ENCODE measurements at places on chromosomes 11 and 22. TPM values are rescaled to one million over a fixed set of nuclear protein-coding genes. Genes with fewer than 3 reads are reported as not detected.

- no peak for DNase-seq
Observed at GRCh38 chr11:132779497-132779896, 752.8 kb downstream of the OPCML start.

The SIPA1 gene
- total RNA-seq = 34.1 TPM

DNA sequence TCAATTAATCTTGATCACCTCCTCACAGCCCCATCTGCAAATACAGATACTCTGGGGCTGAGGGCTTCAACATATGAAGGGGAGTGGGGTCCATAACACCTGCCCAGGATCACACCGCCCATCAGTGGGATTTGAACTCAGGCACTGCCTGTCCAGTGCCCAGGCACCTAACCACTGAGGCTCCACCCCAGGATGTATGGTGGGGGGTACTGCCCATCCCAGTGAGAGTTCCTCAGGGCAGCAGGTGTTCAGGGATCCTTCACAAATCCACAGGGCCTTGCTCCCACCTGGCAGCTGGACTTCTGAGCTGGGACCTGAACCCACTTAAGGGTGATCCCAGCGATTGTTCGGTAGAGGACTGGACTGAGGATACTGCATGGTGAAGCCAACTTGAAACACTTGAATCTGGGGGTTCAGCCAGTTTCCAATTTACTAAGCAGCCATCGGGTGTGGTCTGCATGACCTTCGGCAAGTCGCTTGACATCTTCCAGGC is 33.3 kb downstream of the PRDM11 start:
- no peak for DNase-seq

- DNase-seq = no peak
Observed at GRCh38 chr11:80155412-80156017, 714.7 kb upstream of the TENM4 start.

The OR52D1 gene
- not detected for total RNA-seq

- DNase-seq = no peak
Observed at GRCh38 chr11:1310772-1311468, 1.5 kb upstream of the TOLLIP start.

GRCh38 chr11:68643585-68643984 is 40.8 kb upstream of the GAL start:
- DNase-seq = no peak

GRCh38 chr11:74347381-74347780 is 35.9 kb upstream of the P4HA3 start:
- DNase-seq = no peak

- DNase-seq = no peak
Observed at GRCh38 chr11:114270531-114271270, 25.5 kb upstream of the NNMT start.

GRCh38 chr11:68146704-68147474 is 25.7 kb upstream of the CHKA start:
- peak; percentile 91 for DNase-seq

DNA sequence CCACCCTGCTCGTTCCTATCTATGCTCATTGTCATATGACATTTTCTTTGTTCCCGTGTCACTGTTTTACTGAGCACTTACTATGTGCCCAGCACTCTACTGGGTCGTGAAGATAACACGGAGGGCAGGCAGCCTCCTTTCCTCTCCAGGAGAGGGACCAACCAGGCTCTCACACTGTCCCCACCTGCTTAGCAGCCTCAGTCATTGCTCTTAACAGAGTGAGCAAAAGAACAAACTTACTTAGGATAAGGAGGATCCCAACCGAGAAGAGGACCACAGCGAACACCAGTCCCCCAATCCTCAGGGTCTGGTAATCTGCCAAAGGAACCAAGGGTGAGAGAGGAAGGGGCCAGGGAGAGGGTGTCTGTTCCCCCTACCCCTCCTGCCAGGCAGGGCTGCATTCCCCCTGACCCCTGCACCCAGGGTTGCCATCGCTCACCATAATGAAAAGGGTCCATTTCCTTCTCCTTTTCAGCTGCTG is 17.0 kb upstream of the FXYD2 start:
- peak; percentile 28 for DNase-seq

DNA sequence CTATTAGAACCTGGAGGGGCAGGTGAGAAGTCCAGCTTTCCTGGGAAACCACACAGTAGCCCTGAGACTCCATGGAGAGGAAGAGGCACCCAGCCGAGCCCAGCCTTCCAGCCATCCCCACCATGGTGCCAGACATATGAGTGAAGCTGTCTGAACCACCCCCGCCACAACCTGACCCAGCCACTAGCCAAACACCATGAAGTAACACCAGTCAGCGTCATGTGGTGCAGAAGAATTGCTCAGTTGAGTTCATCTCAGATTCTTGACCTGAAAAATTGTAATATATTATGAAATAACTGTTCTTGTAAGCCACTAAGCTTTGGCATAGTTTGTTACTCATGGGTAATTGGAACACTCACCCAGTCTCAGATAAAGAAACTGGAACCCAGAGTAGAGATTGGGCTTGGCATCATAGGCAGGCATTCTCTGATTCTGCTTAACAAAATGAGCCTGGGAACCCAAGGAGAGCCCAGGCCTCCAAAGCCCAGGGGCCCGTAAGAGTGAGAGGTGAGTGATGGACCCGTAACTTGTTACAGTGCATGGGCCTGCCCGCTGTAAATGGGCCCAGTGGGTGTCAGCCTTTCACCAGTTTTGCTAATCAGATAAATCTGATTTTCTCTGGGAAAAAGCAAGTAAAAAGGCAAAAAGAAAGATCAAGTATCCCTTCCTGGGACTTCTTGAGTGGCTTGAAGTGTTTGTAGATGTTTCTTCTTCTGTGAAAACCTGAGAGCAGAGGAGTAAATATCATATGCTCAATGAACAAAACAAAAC is 305.5 kb downstream of the DDX10 start:
- DNase-seq = no peak

The PITPNM1 gene
- 15.6 TPM for total RNA-seq

GRCh38 chr11:69700278-69701140 is 3.3 kb downstream of the FGF19 start:
- DNase-seq = peak; percentile 85

DNA sequence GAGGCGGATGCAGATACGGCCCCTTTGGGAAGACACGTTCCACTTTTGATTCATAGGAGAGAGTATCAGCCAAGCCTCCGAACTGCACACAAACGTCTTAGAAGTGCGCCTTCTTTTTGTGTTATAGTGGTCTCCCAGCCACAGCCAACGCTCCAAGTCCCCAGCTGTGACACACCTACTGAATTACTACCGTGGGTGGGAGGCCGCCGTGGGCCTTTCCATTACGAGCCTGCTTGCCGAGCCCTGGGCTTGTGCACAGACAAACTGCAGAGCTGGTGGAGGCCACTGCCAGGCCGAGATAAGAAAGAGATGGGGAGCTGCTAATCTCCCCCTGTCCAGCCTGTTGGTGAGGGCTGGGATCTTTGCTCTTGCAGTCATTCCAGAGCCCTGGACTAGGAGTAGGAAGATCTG is 761 bp downstream of the HMBS start:
- no peak for DNase-seq

DNA sequence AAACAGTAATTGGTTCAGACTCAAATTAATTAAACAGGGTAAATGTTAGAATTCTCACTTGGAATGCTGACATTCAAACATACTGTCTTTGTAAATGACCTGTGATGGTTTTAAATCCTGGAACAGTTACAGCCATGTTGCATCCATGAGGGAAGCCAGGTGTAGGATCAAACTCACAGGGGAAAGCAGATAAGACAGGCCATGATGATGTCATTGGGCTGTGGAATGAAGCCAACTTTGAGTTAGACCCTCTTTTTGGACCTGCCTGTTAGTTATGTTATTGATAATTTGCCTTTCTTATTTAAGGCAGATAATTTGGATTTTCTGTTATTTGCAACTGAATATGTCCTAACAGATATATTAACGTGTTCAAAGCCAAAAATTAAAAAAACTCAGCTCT is 39.3 kb upstream of the ABTB2 start:
- DNase-seq = no peak

DNA sequence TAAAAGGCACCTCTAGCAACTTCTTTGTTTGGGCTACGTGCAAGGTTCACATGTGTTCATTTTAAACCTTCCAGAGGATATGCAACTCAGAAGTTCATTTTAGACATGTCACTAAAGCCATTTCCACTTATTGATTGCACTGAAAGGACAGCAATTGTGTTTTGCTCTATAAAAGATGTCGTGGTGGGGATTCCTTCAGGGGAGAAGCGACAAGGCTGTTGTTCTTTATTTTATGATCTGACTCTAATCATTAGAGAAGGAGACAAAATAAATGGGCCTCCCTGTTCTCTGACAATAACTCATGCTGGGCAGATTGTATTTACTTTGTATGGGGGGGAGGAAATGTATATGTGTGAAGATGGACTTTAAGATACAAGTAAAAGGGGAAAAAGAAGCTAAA is 370.1 kb upstream of the ARHGAP42 start:
- no peak for DNase-seq

DNA sequence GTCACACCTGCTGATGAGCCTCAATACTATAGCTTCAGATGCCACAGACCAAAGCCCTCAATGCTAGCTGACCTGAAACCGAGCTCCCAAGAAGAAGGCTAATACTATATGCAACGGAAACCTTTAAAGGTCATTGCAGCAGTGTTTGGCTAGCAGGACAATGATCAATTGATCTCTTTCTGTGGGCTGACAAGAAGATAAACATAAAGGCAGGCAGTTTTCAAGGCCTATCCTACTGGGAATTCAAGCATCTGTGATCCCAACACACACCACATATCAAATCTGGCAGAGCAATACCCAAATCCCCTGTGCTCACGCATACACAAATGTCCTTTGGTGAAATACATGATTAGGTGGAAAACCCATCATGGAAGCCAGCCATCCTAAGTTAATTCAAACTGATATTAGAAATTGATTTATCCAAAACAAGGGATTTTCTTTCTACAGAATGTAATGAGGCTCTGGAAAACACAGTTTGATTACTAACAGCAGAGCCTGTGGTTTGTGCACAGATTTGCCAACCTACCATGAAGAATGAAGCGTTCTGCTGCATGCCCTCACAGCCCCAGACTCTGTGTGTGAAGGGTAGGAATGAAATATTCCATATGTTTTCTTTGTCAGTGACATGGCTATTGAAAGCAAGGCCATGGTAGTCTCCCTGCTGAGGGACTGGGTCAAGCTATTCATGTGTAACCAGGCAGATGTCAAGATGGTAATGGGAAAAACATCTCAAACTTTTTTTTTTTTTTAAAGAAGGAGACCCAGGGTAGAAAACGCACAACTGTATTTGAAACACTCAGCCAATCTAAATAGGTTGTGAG is 12.2 kb downstream of the LGR4 start:
- no peak for DNase-seq

Data from right lobe of liver (tissue), 6 donors.